ENCODE measurements at places on chromosomes 7 and 10.

- no peak for DNase-seq
- H3K27me3 ChIP-seq: no peaks in the 10 kb centered on the region
- H3K4me3 ChIP-seq: no peak overlapping the region
- H3K4me1 ChIP-seq: no peaks in the 10 kb centered on the region
Measured at GRCh38 chr10:35400595-35401268, 64.4 kb downstream of the CCNY start.

DNA sequence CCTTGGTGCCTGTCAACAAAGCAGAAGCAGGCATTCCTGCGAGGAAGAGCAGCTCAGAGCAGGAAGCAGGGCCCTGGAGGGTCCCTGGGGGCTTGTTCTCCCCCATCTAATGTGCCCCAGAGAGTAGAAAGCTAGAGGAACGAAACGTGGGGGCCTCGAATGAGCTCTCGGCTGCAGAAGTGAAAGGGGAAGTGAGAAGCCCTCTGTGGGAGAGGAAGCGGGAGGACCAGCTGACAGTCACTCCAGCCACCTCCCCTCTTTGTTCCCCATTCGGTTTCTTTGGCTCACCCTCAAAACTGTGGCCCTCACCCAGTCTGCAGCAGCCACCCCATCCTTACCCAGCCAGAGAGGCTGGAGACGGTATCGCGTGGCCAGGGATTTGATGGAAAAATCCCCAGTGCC lies 25.0 kb downstream of the C10orf105 start:
- H3K27ac ChIP-seq: peak overlapping the region; percentile 42
- no peaks in the 10 kb centered on the region for H3K36me3 ChIP-seq
- H3K4me1 ChIP-seq: peaks cover 51% of the 10 kb centered on the region
- peak; percentile 76 for DNase-seq
- peaks cover 3% of the 10 kb centered on the region for H3K27me3 ChIP-seq

GRCh38 chr7:150357270-150357669 lies 11.4 kb upstream of the REPIN1 start:
- peaks cover 4% of the 10 kb centered on the region for H3K27me3 ChIP-seq
- peak; percentile 82 for DNase-seq
- H3K4me3 ChIP-seq: peak overlapping the region; percentile 46

DNA sequence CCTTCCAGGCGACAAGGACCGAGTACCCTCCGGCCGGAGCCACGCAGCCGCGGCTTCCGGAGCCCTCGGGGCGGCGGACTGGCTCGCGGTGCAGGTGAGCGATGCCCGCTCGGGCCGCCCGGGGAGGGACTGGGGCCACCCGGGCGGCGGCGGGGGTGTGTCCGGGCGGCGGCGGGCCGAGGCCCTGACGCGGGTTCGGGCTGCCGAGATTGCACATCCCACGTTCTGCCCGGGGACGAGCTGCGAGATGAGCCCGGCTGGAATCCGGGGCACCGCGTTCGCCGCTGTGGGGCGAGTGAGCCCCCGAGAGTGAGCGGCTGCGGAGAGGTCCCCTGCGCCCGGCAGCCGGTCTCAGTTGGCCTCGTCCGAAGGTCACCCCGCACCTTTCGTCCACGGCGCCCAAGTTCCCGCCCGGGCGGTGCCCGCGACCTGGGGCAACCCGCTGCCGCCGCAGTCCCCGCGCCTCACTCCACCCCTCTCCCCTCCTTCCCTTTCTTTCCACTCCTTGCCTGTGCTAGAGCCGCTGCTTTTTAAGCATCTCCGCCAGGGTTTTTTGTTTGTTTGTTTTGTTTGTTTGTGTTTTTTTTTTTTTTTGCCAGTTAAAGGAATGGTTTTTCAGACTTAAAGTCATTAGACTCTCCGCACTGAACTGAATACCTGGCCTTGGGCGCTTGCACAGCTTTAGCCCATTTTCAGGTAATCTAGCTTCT lies 515 bp downstream of the RALA start:
- H3K27ac ChIP-seq: peak overlapping the region; percentile 92
- peaks cover 6% of the 10 kb centered on the region for H3K36me3 ChIP-seq
- DNase-seq: no peak
- H3K4me1 ChIP-seq: peaks cover 37% of the 10 kb centered on the region
- H3K27me3 ChIP-seq: peaks cover 2% of the 10 kb centered on the region

GRCh38 chr10:61961278-61961677 lies 59.8 kb downstream of the ARID5B start:
- H3K27me3 ChIP-seq: no peaks in the 10 kb centered on the region
- peaks cover 38% of the 10 kb centered on the region for H3K36me3 ChIP-seq
- peak; percentile 76 for DNase-seq
- H3K27ac ChIP-seq: peak overlapping the region; percentile 85

DNA sequence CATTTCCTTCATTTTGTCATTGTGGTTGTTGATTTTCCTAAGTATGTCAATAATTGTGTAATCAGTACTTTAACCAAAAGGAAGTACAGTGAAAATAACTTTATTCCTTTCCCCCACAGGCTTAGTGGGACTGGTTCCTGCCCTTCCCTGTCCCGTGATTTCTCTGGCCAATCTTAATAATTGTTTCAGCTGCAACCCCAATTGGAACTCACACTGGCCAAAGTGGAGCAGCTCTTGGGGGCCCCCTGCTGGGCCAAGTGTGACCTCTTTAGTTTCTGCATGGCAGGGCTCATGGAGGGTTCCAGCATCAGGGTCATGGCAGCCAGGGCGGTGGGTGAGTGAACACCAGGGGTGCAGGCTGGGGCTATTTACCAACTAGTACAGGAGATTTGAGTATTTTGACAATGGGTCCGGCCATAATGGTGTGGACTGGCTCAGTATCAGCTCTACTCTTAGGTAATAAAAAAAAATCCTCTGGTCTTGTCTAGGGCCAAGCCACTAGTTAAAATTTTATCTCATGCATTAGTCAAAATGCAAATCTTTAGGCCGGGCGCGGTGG lies 31.7 kb downstream of the CYCS start:
- H3K4me3 ChIP-seq: no peak overlapping the region
- peaks cover 15% of the 10 kb centered on the region for H3K27me3 ChIP-seq
- peaks cover 13% of the 10 kb centered on the region for H3K4me1 ChIP-seq
- DNase-seq: peak; percentile 86

- DNase-seq: no peak
- H3K4me3 ChIP-seq: no peak overlapping the region
- H3K36me3 ChIP-seq: no peaks in the 10 kb centered on the region
- no peaks in the 10 kb centered on the region for H3K4me1 ChIP-seq
- no peak overlapping the region for H3K27ac ChIP-seq
Measured at GRCh38 chr7:16524332-16524731, 2.3 kb upstream of the LRRC72 start.

DNA sequence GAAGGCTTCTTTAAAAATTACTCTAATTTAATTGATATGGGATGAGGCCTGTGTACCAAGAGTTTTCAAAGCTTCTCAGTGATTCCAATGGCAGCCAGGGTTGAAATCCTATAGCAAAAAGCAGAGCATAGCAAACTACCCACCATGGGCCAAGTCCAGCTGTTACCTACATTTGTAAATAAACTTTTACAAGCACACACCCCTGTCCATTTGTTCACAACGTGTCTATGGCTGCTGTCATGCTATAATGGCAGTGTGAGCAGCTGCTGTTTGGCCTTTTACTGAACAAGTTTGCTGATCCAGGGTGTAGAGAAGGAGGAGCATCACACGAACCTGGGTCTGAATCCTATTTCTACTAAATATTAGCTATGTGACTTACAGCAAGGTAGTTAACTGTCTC lies 50.0 kb downstream of the NPY start:
- H3K27me3 ChIP-seq: peaks cover 22% of the 10 kb centered on the region
- H3K36me3 ChIP-seq: no peaks in the 10 kb centered on the region
- H3K27ac ChIP-seq: no peak overlapping the region

DNA sequence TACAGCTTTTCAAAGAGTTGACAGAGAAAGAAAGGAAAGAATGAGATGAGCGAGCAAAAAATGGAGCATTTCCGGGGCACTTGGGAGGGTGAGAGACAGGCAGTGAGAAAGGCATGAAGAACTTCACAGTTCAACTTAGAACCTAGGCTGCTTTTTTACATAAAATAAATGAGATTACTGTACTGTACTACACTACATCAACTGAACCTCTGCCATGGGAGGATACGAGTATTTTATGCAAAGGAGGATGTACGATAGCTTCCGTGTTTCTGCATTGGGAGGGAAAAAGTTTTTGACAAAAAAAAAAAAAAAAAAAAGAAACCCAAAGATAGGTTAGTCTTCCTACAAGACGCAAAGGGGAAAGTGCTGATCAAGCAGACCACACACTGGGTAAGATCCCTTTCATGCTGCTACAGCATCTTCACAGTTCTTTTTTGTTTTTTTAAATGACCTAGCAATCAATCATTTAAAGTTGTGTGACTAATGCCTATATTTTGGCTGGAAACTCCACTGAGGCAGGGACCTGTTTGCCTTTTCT lies 88.0 kb downstream of the RAPGEF5 start:
- peaks cover 51% of the 10 kb centered on the region for H3K27me3 ChIP-seq
- no peaks in the 10 kb centered on the region for H3K36me3 ChIP-seq
- H3K4me3 ChIP-seq: no peak overlapping the region
- H3K4me1 ChIP-seq: peaks cover 3% of the 10 kb centered on the region

DNA sequence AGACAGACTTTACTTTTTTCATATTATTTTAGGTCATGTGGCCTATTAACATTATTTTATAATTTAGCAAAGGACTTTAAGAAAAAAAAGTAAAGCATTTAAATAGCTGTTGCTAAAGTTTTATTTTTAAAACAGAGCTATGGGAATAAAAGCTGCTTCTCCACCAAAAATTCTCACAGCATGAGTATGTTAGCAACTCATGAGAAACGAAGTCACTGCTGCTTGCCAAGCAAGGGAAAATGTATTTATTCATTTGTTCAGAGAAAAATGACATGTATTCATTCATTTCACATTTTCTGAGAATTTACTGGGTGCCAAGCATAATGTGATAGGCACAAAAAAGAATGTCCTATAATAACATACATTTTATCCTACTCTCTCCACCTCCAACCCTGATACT lies 5.1 kb downstream of the LRRC72 start:
- no peaks in the 10 kb centered on the region for H3K4me1 ChIP-seq
- H3K36me3 ChIP-seq: no peaks in the 10 kb centered on the region
- H3K27me3 ChIP-seq: peaks cover 3% of the 10 kb centered on the region
- DNase-seq: no peak

- DNase-seq: no peak
- no peaks in the 10 kb centered on the region for H3K36me3 ChIP-seq
- H3K27me3 ChIP-seq: no peaks in the 10 kb centered on the region
- H3K4me3 ChIP-seq: no peak overlapping the region
- no peak overlapping the region for H3K27ac ChIP-seq
Measured at GRCh38 chr10:18252086-18252485, 111.9 kb downstream of the CACNB2 start.

DNA sequence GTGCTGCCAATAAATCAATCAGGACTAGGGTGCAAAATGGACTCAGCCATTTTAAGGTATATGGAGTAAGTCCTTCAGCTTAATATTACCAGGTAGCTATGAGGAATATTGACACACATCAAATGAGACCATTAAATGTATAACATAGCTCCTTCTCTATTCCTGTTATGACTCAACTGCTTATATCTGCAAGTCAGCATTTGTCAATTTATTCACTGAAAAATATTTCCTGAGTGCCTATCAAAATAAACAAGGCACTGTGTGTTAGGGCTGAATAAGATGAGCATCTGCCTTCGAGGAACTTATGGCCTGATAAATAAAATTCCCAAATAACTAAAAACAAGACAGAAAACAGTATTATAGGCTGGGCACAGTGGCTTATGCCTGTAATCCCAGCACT lies 113.8 kb downstream of the CDK6 start:
- H3K4me3 ChIP-seq: no peak overlapping the region
- peaks cover 66% of the 10 kb centered on the region for H3K36me3 ChIP-seq
- no peak overlapping the region for H3K27ac ChIP-seq
- no peak for DNase-seq
- H3K4me1 ChIP-seq: peaks cover 56% of the 10 kb centered on the region
- no peaks in the 10 kb centered on the region for H3K27me3 ChIP-seq

GRCh38 chr7:87458148-87458547 lies 17.3 kb downstream of the ABCB4 start:
- no peak for DNase-seq
- peaks cover 17% of the 10 kb centered on the region for H3K27me3 ChIP-seq
- H3K27ac ChIP-seq: no peak overlapping the region

DNA sequence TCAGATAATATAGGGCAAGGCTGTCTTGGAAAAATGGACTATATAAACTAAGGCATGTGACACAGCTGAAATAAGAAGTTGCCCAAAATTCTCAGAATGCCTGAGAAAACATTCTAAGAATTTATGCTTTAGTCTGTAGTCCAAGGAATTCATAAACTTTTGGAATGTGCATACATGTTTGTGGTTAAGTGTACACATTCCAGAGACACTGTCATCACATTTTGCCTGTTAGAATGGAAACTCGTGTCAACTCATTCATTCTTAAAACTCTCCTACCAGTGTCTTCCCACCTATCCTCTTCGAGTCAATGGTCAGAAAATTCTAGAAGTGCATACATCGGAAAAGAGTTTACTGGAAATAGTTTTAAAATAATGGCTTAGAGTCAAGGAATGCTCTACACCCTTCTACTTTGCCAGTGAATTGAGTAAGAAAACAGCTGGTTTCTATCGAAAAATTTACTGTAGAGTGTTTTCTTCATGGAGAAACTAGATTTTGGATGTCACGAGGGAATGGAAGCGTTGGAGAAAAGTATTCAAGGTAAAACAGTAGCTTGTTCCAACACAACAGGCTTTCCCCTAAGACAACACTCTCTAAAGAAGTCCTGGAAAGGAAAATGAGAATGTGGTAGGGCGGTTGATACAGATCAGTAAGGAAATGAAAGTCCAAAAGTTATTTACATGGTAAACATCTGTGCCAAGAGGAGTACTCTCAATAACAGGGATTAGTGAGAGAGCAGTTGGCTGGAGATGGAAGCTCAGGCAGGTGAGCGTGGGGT lies 1177.6 kb upstream of the C7orf33 start:
- no peak for DNase-seq
- H3K36me3 ChIP-seq: no peaks in the 10 kb centered on the region
- no peak overlapping the region for H3K4me3 ChIP-seq
- no peaks in the 10 kb centered on the region for H3K27me3 ChIP-seq
- no peaks in the 10 kb centered on the region for H3K4me1 ChIP-seq

DNA sequence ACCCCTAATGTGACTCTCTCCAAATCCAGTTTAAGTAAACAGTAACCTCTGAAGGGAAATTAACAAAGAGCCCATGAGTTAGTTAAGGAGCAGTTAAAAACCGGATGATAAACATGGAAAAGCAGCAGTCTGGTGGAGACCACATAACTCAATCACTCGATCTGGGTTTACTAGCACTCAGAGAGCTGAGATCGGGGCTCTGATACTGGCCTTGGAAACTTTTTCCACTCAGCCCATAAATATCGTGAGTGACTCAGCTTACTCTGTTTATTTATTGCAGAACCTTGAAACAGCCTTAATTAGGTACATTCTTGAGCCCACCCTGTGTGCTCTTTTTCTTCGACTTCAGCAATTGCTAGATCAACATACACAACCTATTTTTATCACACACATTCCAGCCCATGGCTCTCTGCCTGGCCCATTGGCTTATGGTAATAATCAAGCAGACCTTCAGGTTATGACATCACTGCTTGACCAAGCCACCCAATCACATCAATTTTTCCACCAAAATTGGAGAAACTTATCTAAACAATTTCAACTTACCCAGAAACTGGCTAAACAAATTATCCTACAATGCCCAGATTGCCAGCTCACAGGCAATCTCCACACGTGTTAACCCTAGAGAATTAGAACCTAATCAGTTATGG lies 82.2 kb upstream of the GPR22 start:
- no peak overlapping the region for H3K27ac ChIP-seq
- H3K4me1 ChIP-seq: no peaks in the 10 kb centered on the region
- H3K27me3 ChIP-seq: no peaks in the 10 kb centered on the region
- no peaks in the 10 kb centered on the region for H3K36me3 ChIP-seq
- no peak for DNase-seq
- no peak overlapping the region for H3K4me3 ChIP-seq

- H3K4me3 ChIP-seq: no peak overlapping the region
- H3K36me3 ChIP-seq: no peaks in the 10 kb centered on the region
- peaks cover 24% of the 10 kb centered on the region for H3K4me1 ChIP-seq
- no peak overlapping the region for H3K27ac ChIP-seq
- DNase-seq: no peak
Measured at GRCh38 chr7:27197137-27198042, 2.5 kb downstream of the HOXA13 start.

All from activated CD8-positive, alpha-beta memory T cell treated with anti-CD3 and anti-CD28 coated beads, Interleukin-2, amount 10 ng/mL, durations not matched to agents 7 days and 5 days (primary cell).